SW480 (cell line): ENCODE measurements at places on chromosomes 7 and 10.

GRCh38 chr7:27080844-27081436 lies 14.9 kb downstream of the HOXA1 start:
- DNase-seq = peak; percentile 75

DNA sequence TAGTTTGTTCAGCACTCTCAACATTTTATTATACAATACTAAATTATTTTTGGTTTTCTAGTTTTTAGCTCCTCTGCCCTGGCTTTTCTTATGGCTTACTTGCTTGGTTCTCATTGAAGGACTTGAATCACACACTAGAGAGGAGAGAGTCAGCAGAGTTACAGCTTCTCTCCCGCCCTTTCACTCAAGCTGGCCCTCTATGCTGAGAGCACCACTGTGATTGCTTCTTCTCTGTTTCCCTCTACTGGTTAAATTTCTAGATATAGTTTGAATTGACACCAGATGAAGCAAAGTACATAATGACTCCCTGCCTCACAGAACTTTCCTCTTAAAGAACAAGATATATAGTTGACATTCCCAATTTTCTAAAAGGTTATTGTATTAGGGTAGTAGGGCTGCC lies 767.3 kb upstream of the SORCS1 start:
- DNase-seq = no peak

- DNase-seq = no peak
These were observed 108.0 kb downstream of the RNLS start for GRCh38 chr10:88474884-88475844.

DNA sequence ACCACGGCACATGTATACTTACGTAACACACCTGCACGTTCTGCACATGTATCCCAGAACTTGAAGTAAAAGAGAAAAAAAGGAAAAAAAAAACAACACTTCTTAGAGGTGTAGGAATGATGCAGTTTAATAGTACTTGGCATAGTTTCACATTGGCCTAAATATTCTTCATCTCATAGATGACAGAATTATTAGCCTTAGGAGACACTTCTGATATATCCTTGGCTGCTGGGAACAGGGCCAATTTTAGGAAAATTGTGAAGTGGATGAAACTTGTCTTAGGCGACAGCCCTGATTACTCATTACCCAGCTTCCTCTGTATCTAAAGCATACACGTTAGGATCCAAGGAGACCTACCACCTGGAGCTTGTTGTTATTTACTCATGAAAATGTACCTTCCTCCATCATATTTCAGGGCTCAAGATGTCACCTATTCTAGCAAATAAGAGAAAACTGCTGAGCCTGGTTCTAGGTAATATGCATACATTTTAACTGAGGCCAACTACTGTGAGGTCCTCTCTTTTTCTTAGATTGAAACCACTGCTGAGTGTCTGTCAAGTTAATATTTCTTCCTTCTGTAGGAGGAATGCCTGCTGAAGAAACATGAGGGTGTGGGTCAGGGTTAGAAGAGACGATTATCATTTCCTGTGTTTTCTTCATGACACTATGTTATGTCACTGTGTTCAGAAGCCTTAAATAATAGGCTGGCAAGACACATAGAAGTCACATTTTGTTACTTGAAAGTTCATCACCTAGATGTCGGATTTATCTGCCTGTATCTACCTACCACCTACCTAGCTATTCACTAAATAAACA lies 44.3 kb downstream of the CPED1 start:
- DNase-seq = no peak

- DNase-seq = no peak
These were observed 9.4 kb upstream of the ZDHHC4 start for GRCh38 chr7:6567886-6568285.

- no peak for DNase-seq
These were observed 113.4 kb upstream of the AHR start for GRCh38 chr7:17184805-17185689.
